ENCODE measurements at places on chromosomes 3 and 15. TPM values are rescaled to one million over a fixed set of nuclear protein-coding genes. Genes with fewer than 3 reads are reported as not detected.
A peak's percentile ranks its signal among the peaks of the same experiment; 100 is the strongest.

DNA sequence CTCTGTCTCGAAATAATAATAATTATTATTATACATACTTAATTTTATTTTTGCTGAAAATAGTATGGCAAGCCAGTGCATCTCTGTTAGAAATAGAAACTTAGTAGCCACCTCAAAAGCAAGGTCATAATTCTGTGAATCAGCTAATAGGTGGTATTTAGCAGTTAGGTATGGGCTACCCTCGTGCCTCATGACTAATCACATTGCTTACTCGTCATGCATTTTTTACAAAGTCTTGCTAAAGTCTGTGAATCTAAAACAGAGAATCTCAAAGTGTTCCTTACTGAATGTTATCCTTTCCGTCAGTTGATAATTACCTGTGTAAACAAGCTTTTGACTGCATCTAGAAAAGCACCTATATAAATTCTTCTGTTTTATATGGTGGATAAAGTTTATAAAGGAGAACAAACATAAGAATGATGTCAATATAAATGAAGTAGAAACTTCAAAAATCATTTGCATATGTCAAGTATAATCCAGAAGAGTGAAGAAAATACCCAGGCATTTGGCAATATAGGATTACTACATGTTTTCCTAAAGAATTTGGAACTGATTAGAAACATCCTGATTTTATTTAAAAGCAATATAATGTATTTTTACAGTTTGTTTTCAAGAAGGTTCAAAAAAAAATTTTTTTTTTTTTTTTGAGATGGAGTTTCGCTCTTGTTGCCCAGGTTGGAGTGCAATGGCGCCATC is 6.2 kb downstream of the PPARG start:
- H3K4me1 ChIP-seq = no peaks in the 10 kb centered on the region
- H3K27me3 ChIP-seq = no peaks in the 10 kb centered on the region
- no peak for DNase-seq
- H3K36me3 ChIP-seq = no peaks in the 10 kb centered on the region
- H3K27ac ChIP-seq = no peak overlapping the region

DNA sequence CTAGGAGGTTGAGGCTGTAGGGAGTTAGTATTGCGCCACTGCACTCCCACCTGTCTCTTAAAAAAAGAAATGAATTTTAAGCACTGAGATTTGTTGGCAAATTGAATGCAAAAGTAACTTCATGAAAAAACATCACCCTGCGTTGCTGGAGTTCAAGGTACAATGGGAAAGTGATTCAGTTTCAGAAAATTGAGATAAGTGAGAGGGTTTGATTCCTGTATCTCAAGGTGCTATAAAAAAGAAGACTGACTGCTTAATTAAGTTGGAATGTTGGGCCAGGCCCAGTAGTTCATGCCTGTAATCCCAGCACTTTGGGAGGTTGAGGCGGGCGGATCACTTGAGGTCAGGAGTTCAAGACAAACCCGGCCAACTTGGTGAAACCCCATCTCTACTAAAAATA is 39.1 kb downstream of the IQGAP1 start:
- H3K4me3 ChIP-seq = no peak overlapping the region
- no peak overlapping the region for H3K27ac ChIP-seq
- no peaks in the 10 kb centered on the region for H3K4me1 ChIP-seq
- no peak for DNase-seq
- H3K27me3 ChIP-seq = no peaks in the 10 kb centered on the region
- no peaks in the 10 kb centered on the region for H3K36me3 ChIP-seq

GRCh38 chr3:34856081-34856947 is 783.0 kb upstream of the ARPP21 start:
- H3K4me1 ChIP-seq = no peaks in the 10 kb centered on the region
- H3K4me3 ChIP-seq = no peak overlapping the region
- H3K36me3 ChIP-seq = no peaks in the 10 kb centered on the region
- no peaks in the 10 kb centered on the region for H3K27me3 ChIP-seq
- no peak for DNase-seq

GRCh38 chr3:160319322-160319721 is 79.7 kb downstream of the IFT80 start:
- H3K4me1 ChIP-seq = no peaks in the 10 kb centered on the region
- no peak overlapping the region for H3K27ac ChIP-seq
- H3K27me3 ChIP-seq = no peaks in the 10 kb centered on the region
- no peaks in the 10 kb centered on the region for H3K36me3 ChIP-seq

DNA sequence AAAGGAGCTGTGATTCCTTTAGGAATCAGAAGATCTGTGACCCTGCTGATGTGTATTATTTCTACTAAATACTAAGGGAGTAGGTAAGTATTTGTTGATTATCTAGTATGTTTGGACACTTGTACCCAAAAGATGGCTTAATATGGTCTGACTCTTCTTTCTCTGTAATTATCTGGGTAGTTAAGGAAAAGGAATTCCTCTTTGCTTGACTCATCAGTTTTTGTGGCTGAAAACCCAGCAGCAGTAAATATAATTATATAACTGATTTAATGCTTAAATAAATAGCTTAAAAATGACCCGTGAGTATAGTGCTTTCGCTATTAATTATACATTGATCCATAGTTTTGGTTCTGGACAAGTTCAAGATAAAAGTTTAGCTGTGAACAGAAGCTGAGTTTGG is 155.8 kb downstream of the LRTM1 start:
- no peak for DNase-seq
- no peak overlapping the region for H3K4me3 ChIP-seq
- no peaks in the 10 kb centered on the region for H3K36me3 ChIP-seq
- peaks cover 11% of the 10 kb centered on the region for H3K4me1 ChIP-seq

- H3K27me3 ChIP-seq = no peaks in the 10 kb centered on the region
- H3K36me3 ChIP-seq = no peaks in the 10 kb centered on the region
- no peak overlapping the region for H3K27ac ChIP-seq
- no peaks in the 10 kb centered on the region for H3K4me1 ChIP-seq
- H3K4me3 ChIP-seq = no peak overlapping the region
- DNase-seq = no peak
Measured at GRCh38 chr3:190339130-190339529, 16.9 kb upstream of the CLDN1 start.

GRCh38 chr3:38283810-38284755 is 2.0 kb downstream of the SLC22A14 start:
- no peaks in the 10 kb centered on the region for H3K36me3 ChIP-seq
- no peak overlapping the region for H3K27ac ChIP-seq
- DNase-seq = no peak
- no peak overlapping the region for H3K4me3 ChIP-seq

DNA sequence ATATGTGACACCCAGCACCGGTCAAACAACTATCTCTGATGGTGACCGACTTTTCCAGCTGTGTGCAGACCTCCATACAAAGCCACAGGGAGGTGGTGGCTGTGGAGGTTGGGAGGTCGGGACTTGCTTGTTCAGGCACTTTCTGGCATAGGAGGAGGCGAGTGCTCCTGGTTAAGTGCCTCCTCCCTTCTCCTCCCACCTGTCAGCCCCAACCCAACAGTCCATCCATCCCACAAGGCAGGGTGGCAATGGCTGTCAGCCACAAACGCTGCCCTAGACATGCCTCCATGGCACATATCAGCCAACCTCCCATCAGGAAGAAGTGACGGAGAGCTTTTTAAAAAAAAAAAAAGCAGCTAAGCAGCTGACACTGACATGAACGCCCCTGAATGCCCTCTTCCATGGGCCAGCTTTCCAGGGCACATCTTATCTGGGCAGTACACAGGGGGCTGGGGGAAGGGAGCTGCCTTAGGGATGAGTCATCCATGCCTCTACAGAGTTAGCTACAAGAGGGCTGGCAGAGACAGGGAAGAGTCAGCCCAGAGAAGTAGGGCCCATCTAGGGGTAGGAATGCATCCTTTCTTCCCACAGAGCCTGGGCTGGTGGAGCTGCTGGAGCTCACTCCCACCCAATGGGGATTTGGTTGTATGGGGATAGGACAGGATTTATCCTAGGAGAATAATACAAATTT is 41.2 kb downstream of the CCDC12 start:
- no peak for DNase-seq
- H3K27me3 ChIP-seq = no peaks in the 10 kb centered on the region
- no peaks in the 10 kb centered on the region for H3K36me3 ChIP-seq
- peak overlapping the region; percentile 69 for H3K27ac ChIP-seq

GRCh38 chr3:149947231-149947630 is 23.5 kb downstream of the PFN2 start:
- H3K4me3 ChIP-seq = no peak overlapping the region
- H3K27ac ChIP-seq = no peak overlapping the region
- H3K4me1 ChIP-seq = no peaks in the 10 kb centered on the region
- H3K36me3 ChIP-seq = no peaks in the 10 kb centered on the region

- DNase-seq = no peak
- no peak overlapping the region for H3K4me3 ChIP-seq
- H3K4me1 ChIP-seq = no peaks in the 10 kb centered on the region
- H3K27ac ChIP-seq = no peak overlapping the region
Measured at GRCh38 chr3:170077361-170077760, 39.6 kb downstream of the GPR160 start.

GRCh38 chr3:51024765-51025632 is 350.3 kb downstream of the DOCK3 start:
- H3K36me3 ChIP-seq = no peaks in the 10 kb centered on the region
- DNase-seq = peak; percentile 9
- no peak overlapping the region for H3K4me3 ChIP-seq
- H3K27me3 ChIP-seq = no peaks in the 10 kb centered on the region
- no peak overlapping the region for H3K27ac ChIP-seq
- H3K4me1 ChIP-seq = no peaks in the 10 kb centered on the region

DNA sequence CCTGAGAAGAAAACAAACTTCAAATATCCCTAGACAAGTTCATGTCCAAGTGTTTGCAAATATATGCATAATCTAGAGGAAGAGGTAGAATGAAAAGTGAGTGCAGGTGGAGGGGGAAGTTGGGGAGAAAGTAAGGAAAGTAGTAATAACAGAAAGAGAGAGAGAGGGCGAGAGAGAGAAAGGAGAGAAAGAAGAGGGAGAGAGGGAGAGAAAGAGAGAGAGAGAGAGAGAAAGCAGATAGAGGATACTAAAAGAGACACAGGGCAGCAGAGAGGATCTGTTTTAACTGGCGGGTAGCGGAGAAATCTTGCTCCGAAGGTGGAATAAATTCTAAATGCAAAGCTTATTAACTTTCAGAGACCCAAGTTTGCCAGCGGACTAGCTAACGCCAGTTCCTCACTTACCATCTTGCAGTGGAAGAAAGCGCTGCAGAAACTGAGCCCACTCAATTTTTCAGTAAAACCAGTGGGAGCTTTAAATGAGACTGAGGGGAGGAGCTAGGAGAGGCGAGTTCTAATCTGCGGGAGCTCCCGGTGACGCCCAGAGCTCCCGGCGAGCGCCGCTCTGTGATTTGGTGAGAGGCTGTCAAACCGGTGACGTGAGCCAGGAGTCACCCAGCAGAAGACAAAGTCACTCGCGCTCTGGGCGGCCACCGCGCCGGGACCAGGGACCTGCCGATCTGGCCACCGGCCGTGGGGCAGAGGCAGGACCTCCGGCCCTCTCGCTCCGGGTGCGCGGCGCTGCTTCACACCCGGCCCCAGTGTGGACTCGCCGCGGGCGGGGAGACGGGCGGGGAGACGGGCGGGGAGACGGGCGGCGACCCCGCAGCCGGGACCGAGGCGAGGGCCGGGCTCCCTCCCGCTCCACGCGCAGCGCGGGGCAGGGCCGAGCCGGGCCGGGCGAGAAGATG is at the start of gene GMNC:
GMNC (minus strand) TSS at position 486 of the 910 bp plus-strand sequence; CDS start at position 407, 79 bp downstream.
- H3K4me1 ChIP-seq = no peaks in the 10 kb centered on the region
- peak within 1 kb of the TSS; percentile 49 for H3K4me3 ChIP-seq
- H3K27ac ChIP-seq = peak within 1 kb of the TSS; percentile 45
- H3K27me3 ChIP-seq = no peaks in the 10 kb centered on the region
- H3K36me3 ChIP-seq = no peaks in the 10 kb centered on the region

ROPN1 gene
- not detected for total RNA-seq

SCN11A gene
- 0.30 TPM for total RNA-seq

KNL1 gene
- 0.78 TPM for total RNA-seq

ARGFX gene
- total RNA-seq = not detected

WDR93 gene
- total RNA-seq = 0.21 TPM

ATP2B2 gene
- total RNA-seq = 0.44 TPM

TEX55 gene
- not detected for total RNA-seq

IGSF10 gene
- total RNA-seq = 2.1 TPM

C3orf49 gene
- not detected for total RNA-seq

All from tibial nerve (tissue), 4 donors.